ENCODE measurements at places on chromosomes 7 and 10.

DNA sequence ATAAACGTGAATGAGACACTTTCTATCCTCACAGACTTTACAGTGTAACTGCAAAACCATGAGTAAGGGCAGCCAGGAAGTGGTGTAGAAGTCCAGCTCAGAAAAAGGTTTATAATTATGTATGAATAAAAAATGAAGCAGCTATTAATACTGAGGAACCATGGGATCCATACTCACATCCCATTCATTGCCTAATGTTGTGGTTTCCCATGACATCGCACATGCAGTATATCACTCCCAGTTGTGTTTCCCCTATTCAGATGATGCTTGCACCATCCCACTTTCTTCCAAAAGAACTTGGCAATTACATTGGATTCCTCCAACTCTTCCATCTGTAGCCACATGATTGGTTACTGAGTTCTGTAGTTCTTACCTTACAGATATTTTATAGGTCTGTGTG, 74.5 kb upstream of the SEMA3D start:
- no peak for DNase-seq

DNA sequence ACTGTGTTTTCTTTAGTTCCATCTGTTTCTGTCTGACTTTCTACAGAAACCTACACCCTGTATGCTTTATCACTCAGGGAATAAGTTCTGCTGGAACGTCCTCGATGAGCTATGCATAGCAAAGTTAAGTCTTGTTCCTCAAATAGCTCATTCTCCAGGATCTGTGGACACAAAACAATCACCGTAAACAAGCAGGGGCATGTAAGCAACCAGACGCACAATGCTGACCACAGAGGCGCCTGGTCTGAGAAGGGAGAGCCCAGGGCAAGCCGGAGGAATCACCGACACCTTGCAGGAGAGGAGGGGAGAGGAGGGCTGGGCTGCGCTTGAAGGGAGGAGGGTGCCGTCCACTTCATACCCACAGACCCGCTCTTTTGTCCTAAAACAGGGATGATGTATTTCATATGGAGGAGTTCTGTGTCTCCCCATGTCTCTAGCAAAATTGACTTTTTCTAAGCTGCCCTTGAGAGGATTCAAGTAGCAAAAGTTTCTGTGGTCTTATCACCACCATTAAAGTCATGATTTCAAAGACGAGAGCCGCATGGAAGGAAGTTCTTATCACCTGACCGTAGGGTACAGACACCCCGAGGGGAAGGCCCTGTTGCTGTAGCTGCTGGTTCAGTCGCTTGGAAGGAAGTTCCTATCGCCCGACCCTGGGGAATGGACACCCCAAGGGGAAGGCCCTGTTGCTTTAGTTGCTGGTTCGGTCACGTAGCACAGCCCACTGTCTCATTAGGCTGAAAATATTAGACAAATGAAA, 14.3 kb downstream of the CALML3 start:
- DNase-seq: no peak

- DNase-seq: no peak
Observed at GRCh38 chr7:73824986-73825385, 5.8 kb upstream of the CLDN4 start.

- DNase-seq: no peak
Observed at GRCh38 chr10:109932391-109932790, 9.1 kb upstream of the XPNPEP1 start.

DNA sequence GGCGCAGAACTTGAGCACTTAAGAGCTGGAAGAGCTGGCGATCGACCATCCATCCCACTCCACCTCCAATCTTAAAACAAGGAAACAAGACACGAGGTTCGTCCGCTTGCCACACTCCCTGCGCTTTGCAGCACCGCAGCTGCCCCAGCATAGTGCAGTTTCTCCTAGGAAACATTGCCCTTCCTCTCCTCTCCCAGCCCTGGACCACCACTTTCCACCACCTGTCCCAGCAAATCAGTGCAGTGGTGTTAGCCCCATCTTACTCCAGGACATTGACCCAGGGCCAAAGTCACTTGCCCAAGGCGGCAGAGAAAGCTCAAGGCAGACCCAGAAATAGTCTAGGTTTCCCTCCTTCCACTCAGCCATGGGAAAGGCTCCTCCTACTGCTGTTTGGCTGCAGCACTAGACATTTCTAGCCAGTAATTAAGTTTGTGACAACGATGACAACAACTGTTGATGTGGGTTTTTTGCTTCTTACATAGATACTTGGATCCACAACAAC, 1.5 kb upstream of the PARD3 start:
- no peak for DNase-seq

Data from stimulated activated CD4-positive, alpha-beta T cell treated with anti-CD3 and anti-CD28 coated beads, Interleukin-1b, Interleukin-23, amount 100 ng/mL, for 1 hour (primary cell).